ENCODE measurements at places on chromosomes 1 and 21.

DNA sequence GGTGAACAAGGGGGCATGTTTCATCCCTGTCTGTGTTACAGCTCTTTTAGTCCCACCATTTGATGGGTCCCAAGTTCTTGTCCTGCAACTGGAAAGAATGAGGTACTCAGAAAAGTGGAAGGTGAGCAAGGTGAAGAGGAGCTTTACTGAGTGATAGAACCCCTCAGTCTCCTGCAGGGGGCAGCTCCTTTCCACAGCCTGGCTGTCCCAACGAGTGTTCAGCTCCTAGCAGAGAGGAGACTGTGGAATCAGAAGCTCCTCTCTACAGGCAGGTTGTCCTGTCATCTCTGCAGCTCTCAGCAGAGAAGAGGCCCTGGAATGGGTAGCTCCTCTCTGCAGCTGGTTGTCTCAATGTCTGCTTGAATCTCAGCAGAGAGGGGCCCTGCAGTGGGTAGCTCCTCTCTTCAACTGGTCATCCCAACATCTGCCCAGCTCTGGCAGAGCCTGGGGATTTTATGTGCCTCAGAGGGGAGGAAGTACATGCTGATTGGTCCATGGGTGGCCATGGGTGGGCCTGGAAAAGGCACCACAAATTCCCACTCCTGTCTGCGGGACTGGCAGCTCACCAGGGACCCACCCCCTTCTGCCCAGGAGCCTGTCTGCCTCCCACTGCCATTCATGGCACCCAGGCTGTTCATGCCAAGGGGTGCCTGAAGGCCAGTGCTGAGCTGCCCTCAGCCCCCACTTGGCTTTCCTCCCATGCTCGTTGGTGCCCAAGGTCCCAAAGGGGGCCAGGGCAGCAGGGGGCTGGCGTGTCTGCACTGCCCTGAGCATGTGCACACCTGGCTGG is 25.7 kb downstream of the LDLRAD1 start:
- no peak for DNase-seq

DNA sequence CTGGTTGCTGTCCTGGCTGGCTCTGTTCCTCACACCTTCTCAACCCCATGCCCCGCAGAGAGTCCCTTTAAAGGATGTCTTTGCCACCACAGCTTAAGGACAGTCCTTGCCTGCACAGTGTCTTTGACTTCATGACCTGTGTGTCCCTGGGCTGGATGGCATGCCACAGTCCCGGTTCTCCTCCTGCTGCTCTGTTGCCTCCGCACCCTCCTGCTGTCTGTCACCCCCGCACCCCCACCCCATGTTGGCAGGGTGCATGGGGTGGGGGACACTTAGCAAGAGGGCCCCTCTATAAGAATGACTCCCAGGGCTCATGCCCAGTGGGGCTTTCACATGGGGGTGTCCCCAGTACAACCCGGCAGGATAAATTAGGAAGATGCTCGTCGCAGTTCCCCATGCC is 41.6 kb upstream of the PADI1 start:
- DNase-seq = no peak

GRCh38 chr1:176187001-176187400 is 20.1 kb downstream of the COP1 start:
- no peak for DNase-seq

DNA sequence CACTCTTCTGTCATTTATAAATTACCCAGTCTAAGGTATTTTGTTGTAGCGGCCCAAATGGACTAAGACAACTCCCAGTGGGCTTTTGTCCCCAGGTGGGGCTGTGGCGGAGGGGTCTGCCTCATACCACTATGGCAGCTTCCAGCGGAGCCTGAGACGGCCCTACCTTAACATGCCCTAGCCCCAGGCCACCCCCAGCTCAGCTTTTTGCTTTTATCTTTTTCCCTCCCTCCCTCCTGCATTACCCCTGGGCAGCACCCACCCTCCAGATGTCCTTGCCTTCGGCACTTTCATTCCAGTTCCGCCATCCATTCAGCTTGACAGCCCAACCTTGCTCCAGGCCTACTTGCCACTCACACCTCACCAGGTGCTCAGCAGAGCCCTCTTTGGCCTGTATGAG is 307.3 kb downstream of the PTPRU start:
- DNase-seq = no peak

- no peak for DNase-seq
These were observed 13.5 kb upstream of the SLC19A1 start for GRCh38 chr21:45555557-45556301.

- DNase-seq = no peak
These were observed 10.4 kb downstream of the TFF2 start for GRCh38 chr21:42340187-42341050.

DNA sequence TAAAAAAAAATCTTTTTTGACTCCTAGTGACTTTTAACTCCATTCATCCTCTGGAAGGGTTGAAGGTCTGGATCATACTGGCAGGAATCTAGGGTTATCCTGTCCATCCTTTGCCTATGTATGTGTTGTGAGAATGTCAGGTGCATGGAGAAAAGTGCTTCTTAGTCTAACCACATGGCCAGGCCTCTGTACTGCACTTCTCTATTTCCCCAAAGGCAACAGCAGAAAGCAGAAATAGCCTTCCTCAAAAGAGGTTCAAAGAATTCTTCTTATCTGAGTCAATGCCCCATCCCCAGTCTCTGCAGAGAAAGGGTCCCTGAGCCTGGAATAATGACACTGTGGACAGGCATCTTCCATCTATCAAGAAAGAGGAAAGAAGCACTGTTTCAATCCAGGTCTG is 85.7 kb upstream of the CD34 start:
- DNase-seq = no peak

DNA sequence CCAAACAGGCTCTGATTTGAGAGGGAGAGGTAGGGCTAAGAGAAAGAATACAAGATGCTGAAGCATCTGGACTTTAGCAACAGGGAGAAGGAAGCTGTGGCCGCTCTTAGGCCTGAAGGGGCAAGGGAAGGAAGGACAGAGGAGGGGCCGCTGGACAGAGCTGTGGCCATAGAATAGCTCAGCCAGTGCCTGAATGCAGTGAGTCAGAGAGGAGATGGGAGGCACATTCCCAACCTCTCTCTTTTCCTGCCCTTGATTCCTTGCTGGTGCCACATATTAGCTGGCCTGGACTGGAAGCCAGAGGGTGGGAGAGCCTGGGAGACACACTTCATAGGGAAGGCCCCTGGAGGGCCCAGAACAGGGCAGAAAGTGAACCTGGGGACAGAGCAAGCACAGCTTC is 83.4 kb upstream of the POU3F1 start:
- no peak for DNase-seq

DNA sequence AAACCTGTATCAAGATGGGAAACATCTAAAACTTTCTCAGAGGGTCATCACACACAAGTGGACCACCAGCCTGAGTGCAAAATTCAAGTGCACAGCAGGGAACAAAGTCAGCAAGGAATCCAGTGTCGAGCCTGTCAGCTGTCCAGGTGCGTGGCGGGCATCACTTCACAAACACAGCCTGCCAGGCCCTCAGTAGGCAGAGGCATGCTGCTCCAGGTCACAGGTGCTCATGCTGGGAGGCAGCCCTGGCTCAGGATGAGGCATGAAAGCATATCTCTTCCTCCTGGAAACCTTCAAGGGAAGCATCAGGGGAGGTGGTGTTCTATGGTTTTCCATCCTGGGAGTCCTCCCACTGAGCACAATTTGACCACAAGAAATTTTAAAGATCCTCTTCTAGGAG is 6.3 kb downstream of the CD2 start:
- DNase-seq = no peak

- no peak for DNase-seq
These were observed 220.5 kb upstream of the B3GALT2 start for GRCh38 chr1:193406901-193407300.

- DNase-seq = no peak
These were observed 142.5 kb downstream of the PRDM2 start for GRCh38 chr1:13842497-13842896.

GRCh38 chr1:151680826-151681225 is 35.8 kb downstream of the CELF3 start:
- no peak for DNase-seq

- DNase-seq = no peak
These were observed 129.2 kb downstream of the MAGI3 start for GRCh38 chr1:113519556-113519955.

GRCh38 chr1:20366056-20366462 is 75.4 kb downstream of the VWA5B1 start:
- DNase-seq = no peak

DNA sequence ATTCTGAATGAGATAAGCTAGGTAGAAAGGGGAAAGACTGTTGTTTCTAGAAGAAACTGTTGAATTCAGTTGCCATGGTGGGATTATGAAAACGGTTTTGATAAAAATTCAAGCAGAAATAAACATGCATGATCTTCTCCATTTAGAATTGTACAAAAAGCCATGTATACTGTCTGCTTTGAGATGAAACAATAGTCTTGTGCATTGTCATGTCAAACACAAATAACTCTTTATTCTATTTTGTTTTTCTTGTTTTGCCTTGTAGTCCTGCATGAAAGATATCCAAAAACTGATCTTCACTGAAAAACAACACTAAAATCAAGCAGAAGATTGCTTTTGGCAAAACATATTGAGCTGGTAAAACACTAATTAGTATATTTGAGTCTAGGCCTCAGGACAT is 659.9 kb downstream of the LTN1 start:
- no peak for DNase-seq

GRCh38 chr1:83790446-83790845 is 208.5 kb downstream of the TTLL7 start:
- no peak for DNase-seq

GRCh38 chr1:155070158-155070621 is 6.7 kb downstream of the EFNA4 start:
- DNase-seq = no peak

- no peak for DNase-seq
These were observed 33.4 kb downstream of the CAPN2 start for GRCh38 chr1:223745731-223746130.

DNA sequence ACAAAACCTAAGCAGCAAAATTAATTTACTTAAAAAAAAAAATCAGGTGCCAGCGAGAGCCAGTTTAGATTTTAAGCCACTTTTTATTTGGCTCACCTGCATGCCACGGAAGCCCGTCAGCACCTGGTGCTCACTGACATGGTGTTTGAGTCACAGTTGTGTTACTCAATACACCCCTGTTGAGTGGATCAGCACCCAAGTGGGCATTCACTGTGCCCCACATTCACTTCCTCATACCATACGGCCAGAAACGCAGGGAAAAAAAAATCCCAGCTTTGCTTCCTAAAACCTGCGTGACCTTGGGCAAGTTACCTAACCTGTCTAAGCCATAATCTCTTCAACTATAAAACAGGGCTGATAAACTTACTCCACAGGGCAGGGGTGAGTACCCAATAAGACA is 42.8 kb upstream of the SIM2 start:
- DNase-seq = no peak

GRCh38 chr1:84957966-84958365 is 38.9 kb downstream of the MCOLN2 start:
- no peak for DNase-seq

DNA sequence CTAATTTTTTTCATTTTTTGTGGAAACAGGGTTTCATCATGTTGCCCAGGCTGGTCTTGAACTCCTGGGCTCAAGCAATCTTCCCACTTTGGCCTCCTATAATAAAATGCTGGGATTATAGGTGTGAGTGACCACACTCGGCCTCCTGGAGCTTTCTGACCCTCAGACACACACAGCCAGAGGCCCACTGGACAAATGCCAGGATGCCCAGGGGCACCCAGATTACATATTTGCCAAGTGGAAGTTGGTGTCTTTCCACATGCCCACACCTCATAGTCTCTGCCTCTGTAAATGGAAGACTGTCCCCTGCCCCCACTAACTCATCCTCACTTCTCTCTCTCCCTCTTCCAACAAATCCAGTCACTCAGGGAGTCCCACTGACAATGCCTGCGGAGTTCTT is 63.4 kb upstream of the LRP8 start:
- no peak for DNase-seq

DNA sequence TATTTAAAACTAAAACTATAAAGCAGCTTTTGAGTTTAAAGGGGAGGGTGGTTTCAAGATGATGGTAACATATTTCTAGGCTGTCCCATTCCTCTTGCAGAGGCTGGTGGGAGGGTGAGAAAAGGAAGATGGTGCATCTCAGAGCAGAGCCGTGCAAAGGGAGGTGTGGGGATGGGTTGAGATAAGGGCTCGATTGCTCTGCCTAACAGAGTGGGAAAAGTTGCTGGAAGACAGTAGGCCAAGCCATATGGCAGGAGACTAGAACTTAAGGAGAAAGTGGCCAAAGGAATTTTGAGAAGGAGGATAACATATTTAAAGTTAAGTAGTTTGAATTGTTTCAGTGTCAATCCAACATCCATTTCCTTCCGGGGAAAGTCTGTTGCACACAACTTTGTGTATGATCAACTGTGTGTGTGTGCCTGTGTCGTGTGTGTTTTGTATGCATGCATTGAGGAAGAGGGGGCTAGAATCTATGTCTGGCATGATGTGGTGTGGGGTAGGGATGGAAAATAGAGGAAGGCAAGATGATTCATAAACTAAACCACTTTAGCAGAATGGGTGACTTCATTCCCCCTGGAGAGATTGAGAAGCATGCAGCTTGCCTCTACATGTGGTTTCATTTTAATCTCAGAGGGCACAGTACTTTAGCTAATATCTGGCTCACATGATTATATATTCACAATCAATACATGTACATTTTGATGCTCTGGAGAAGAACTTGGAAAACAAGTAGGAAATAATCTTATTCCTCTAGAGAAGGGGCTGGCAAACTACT is 145.0 kb upstream of the DNAH14 start:
- DNase-seq = no peak

- DNase-seq = no peak
These were observed 35.8 kb downstream of the PLEKHA6 start for GRCh38 chr1:204323887-204324286.

DNA sequence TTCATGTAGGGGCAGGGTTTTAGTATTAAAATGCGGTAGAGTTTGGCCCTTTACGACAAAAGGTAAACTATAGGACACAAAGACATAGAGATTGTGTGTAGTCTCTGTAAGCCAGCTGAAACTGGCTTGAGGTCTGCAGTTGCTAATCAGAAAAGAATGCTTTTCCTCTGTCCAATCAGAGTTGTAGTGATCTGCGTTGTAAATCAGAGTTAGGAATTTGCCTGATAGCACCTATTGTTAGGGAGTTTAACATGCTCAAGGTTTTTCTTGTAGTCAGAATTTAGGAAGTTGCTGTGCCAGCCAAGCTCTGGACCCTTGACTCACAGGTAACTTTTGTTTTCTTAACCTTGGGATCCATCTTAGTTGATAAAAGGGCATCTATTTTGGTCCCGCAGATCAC is 61.2 kb upstream of the VTCN1 start:
- DNase-seq = no peak

DNA sequence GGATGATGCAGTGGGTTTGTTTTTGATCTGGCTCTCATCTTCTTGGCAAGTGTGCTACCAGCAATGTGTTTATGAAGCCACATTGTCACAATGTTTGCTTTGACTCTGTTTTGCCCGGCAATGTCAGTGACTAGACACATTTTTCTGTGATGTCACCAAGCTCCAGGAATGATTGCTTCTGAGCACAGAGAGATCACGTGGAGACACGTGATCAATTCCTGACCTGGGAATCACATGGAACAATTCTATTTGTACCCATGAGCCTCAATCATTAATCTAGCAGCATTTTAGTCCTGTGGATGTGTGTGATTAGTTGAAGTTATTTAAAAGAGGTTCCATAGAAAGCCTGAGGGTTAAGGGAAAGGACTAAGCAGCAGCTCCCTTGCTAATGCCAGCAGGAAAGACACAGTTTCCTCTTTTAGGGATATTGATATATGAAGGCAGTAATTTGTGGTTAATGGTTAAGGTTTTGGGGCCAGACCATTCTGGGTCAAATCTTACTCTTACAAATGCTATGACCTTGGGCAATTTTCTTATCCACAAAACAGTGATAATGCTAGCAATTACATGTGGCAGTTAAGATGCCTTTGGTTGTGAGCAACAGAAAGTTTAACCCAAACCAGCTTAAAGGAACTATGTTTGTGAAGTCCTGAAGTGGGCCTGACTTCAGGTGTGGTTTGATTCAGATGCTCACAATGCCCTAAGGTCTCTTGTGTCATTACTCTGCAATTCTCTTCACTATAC is 59.0 kb downstream of the FASLG start:
- DNase-seq = no peak
